ENCODE measurements at places on chromosomes 2 and 18.

DNA sequence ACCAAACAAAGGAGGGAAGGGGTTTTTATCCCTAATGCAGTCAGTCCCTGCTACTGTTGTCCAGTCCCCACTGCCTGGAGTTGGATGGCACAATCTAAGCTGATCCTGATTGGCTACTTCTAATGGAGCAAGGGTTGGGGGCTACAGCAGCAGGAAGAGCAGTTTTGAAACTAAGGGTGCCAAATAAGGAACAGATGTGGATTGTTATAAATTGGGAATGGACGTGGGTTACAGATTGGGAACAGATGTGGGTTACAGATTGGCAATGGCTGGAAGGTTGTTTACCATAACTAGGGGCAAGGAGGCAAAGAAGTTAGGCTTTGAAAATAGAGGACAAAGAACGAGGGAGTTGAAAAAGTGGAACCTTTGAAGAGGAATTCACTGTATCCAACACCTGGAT is 16.0 kb upstream of the PROM2 start:
- no peak for DNase-seq

- DNase-seq, result no peak
Measured at GRCh38 chr2:201879996-201880395, 73.7 kb downstream of the CDK15 start.

DNA sequence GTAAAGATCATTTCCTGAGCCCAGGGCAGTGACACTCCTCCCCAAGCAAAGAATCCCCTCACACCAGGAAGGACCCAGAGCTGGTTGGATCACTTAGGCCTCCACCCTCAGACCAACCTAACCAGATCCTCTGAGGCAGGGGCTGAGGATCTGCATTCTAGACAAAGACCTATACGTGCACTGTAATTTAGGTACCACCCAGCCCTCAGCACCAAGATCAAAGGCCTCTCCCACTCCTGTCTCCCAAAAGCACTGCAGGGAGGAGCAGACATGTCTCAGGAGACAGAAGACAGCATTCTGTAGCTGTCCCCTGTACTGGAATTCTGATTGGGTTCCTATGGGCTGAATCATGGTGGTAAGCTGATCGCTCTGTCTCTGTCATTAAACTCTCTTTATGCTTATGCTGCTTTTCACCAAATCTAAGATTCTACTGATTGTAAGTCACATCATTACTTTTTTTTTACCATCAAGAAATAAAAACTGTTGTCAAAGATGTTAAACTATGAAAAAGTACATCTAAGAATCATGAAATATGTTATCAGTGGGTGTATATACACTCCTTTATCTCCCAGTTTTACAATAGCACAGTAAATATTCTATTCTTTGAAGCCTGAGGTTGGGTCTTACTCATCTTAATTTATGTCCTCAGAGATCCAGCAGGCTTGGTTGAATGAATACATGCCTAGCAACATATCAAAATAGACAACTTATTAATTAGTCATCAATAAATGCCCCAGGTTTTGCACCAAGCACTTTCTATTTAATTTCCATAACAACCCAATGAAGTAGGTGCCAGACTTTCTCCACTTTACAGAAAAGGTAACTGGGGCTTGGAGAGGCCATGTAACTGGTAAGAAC is 28.3 kb downstream of the MCFD2 start:
- no peak for DNase-seq

DNA sequence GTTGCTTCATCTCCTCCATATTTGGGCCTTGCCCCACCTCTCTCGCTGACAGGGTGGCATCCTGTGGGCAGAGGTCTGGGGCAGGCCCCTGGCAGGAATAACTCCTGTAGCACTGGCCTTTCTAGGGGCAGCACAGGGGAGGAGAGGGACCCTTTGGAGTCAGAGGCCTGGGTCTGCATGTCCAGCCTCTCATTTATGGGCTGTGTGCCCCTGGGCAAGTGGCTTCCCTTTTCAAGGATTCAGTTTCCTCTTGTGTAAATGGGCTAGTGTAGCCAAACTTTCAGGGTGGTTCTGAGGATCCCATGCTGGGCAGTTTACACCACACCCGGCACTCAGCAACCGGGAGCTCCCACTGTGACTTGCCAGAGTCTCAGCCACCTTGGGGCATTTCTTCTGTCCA is 23.4 kb downstream of the ADRA2B start:
- no peak for DNase-seq

DNA sequence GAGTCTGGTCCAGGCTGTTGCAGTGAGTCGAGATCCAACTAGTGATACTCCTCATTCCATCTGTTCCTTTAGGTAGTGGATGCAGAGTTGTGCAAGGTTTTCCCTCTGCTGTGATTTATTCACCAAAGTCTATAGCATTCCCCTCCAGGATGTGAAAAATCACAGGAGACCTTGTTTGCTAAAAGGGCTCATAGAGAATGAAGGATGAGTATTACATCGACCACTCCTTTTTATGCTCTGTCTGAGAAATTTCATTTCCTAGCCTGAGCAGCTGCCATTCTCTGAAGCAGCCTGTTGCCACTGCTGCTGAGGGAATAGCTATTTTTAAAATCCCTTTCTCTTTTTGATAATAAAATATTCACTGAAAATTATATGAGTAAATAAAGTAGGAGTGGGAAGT is 134.1 kb upstream of the LRRTM1 start:
- DNase-seq, result no peak

GRCh38 chr2:127877626-127878025 is 8.1 kb downstream of the AMMECR1L start:
- DNase-seq, result no peak

GRCh38 chr18:23085066-23085465 is 50.2 kb upstream of the CABLES1 start:
- DNase-seq, result no peak

DNA sequence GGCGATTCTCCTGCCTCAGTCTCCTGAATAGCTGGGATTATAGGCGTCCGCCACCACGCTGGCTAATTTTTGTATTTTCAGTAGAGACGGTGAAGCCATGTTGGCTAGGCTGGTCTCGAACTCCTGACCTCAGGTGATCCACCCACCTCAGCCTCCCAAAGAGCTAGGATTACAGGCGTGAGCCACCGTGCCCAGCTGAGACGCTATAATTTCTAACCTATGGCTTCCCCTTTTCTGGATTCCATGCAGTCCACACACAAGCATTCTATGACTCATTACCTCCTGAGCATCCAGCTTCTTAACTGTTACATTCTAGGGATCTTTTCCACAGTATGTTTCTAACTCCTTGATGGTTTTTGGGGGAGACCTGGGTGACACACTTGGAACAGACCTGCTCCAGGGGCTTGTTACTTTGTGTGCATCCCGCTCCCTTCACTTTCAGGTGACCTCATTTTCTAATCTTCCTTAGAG is 11.8 kb upstream of the KCMF1 start:
- DNase-seq, result no peak

DNA sequence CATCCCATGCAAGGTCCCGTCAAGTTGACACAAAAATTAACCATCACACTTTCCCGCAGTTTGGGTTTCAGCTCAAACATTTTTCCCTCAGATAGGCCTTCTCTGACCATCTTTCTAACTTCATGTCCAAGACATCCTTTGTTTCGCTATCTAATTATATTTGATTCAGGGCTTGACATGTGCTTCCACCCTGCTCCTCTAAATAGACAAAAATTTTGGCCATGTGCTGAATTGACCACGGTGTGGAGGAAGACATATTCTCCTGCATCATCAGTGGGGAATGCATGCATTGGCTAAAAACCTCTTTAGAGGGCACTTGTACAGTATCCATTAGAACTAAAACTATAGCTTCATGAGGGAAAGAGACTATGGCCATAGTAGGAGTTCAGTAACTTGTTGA is 81.2 kb downstream of the PLCL1 start:
- no peak for DNase-seq

DNA sequence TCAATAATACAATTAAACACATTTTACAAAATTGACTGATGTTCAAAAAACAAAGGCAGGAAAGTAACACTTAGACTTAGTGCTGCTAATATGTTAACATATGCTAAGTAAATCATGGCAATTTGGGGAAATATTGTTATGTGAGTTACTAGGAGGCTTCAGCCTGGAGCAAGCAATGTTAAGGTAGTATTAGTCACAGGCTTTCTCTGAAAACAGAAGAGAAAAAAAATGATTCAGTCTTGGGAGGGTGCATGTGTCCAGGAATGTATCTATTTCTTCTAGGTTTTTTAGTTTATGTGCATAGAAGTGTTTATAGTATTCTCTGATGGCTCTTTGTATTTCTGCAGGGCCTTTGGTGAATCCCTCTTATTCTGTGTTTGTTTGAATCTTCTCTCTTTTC is 345.8 kb upstream of the TFPI start:
- DNase-seq, result no peak

DNA sequence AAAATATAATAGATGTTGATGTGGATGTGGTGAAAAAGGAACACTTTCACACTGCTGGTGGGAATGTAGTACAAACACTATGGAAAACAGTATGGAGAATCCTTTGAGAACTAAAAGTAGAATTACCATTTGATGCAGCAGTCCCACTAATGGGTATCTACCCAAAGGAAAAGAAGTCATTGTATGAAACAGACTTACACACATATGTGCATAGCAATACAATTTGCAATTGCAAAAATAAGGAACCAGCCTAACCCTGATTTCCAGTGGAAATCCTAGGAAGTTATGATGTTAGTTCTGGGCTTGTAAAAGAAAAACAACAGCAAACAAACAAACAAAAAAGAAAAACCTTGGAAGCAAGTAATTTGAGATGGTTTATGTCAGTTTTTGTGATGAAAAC is 28.6 kb upstream of the CLASP1 start:
- DNase-seq, result no peak

DNA sequence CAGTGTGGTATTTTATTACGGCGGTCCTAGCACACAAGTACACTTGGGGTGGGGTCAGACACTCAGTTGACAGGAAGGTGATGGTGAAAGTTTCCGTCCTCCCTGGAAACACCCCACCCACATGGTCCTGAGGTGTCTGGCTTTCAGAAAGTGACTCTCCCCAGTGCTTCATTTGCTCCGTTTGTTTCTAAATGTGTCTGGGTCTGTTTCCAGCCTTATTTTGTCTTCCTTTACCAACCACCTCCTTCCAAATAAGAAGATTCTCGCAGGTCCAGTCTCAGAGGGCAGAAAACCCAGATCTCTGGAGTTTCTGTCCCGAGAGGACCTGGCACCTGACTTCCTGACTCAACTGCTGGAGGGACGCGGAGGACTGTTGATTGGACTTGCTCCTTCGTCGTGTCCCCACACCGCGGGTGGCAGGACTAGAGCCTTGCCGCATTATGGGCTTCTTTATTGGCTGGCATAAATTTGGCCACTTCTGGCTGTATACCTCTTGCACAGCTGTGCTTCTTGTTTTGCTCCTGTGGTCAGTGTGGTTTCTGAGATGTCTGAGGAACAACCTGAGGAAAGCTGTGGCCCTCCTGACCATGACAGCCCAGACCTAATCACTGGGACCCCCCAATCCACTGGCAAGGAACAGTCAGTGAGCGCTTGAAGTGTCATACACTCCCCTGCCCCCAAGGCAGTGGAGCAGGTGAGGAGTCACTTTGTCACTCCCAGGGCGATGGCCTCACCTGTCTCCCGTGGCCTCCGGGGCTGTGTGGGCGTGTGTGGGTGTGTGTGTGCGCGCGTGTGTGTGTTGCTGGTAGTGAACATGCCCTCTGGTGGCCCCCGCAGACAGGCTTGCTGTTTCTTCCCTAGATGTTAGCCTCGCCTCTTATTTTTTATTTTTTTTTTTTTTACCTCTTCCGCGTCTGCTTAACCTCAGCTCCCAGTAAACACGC is 45.6 kb downstream of the MEX3C start:
- peak; percentile 76 for DNase-seq

DNA sequence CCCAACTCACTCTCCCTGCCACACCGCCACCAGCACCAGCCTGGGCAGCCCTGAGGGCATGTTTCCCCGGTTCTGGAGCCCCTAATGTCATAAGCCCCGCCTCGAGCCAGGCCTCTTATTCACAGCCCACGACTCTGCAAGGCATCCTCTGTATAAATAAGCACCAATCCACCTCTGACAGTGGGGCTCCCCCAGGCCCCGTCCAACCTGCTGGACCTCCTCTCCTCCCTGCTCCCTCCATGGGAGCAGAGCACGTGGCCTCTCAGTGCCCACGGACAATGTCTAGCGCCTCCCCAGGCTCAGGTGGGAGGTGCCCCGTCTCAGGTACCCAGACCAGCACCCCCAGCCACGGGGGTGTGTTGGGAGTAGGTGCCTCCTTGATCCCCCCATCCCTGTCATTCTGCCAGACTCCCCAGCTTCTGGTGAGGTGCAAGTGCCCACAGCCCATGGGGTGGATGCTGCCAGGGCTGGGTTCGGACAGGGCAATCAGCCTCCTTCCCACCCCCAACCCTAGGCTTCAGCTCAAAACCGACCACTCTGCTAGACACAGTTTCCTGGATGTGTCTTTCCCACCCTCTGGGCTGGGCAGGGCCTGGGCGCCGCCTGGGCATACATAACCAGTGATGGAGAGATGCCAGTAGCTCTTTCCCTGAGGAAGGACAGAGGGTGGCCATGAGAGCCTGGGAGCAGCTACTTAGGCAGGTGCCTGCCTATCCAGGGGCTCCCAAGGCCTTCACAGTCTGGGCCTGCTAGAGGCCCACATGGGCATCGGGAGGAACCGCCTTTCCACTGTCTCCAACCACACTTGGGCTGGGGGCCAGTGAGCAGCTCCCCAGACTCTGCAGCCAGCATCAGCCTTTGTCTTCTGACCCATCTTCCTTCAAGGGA is 1.6 kb upstream of the ADRA2B start:
- no peak for DNase-seq

- no peak for DNase-seq
Measured at GRCh38 chr2:61784643-61785042, 69.2 kb downstream of the FAM161A start.

DNA sequence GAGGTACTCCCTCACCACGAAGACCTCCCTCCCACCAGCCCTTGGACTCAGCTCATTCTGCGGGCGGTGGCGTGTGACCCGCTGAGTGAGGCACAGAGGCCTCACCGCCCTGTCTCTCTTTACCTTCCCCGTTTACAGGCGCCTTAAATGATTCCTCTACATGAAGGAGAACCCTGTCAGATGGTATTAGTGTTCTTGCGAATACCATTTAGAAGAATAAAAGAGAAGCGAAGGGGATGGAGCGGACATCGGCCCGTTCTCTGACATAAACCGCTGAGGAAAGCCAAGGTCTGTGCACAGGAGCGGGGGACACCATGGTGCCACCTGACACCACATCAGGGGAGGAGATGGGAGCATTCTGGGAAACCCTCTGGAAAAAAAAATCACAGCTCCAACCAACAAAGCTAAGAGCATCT is 179.8 kb downstream of the HDAC4 start:
- no peak for DNase-seq

DNA sequence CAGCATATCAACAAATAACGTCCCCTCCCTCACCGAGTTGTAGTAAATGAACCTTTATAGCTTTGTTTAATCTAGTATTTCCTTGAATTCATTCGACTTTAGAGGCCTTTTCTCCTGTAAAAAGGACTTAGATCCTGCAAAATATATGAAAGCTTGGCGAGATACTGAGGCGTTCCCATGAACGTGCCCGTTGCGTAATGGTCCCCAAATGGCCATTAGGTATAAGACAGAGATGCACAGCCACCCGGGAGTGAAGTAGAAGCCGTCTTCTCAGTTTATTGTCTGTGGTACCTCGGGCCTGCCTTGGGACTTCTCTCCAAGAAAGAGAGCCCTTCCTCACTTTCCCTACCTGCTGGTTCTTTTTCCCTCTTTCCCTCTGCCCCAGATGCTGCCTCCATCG is 310.6 kb downstream of the CELF4 start:
- DNase-seq, result no peak

- no peak for DNase-seq
Measured at GRCh38 chr2:239433777-239434403, 33.1 kb upstream of the HDAC4 start.
